ENCODE measurements at places on chromosomes 1 and 21.

GRCh38 chr1:207032528-207033017, at the start of gene C1orf116:
TSS of gene C1orf116 (minus strand) at chr1:207032756. CDS start at chr1:207027598, 5,158 bp downstream.
- DNase-seq = no peak

DNA sequence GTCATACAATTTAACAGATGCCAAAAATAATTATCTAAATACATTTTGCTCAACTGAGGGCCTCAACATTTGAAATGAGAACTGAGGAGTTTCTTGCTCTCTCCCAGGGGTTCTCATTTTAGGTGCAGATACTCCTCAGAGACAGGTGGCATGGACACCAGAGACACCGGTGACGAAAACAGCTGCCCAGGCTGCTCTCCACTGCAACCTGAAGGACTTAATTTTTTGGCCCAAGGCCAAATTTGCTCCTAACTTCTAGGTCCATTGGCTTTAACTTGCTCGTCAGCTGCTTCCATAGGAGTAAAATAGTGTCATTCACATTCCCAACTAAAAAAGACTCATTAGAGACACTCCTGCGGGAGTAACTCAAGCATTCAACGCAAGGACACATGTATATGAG, 87.0 kb downstream of the NRIP1 start:
- no peak for DNase-seq

DNA sequence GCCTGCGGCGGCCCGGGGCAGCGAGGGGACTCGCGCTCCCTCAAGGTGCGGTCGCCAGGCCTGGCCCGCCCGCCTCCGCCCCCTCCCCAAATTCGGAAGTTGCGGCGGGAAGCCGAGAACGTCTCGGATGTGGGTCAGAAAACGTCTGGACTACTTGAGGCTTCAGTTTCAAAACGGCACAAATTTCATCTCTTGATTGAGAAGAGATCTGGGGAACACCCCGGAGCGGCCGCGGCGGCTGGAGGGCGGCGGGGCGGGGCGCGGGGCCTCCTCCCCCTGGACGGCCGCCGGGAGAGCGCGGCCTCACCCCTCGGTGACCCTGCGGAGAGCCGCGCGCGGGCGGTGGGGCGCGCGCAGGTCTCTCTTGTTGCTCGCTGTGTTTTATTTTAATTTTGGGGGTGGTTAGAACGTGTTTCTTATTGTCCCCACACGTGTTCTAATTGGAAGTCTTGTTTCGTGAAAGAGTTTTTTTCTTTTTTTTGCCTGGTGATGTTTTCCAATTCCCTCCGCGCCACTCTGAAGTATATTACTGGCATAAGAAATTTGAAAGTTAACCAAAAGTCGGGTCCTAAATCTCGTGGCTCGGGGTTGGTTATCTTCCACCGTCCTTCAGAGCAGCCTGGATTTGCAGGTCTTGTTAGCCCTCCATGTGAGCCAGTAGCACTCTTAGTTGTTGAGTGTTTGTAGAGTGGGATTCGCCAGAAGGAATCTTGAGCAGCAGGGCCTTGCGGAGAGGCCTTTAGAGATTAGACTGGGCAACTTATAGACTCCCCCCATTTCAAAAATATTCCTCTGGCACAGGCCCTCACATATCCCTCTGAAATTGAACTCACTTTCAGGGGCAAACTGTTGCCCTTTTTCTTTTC, 749 bp downstream of the PCBP3 start:
- DNase-seq = peak; percentile 53

GRCh38 chr21:45699251-45699942, 55.9 kb downstream of the PCBP3 start:
- peak; percentile 34 for DNase-seq

- no peak for DNase-seq
Measured at GRCh38 chr1:234571702-234572101, 38.3 kb downstream of the IRF2BP2 start.

GRCh38 chr1:59752556-59753414, 62.0 kb upstream of the HOOK1 start:
- DNase-seq = no peak

DNA sequence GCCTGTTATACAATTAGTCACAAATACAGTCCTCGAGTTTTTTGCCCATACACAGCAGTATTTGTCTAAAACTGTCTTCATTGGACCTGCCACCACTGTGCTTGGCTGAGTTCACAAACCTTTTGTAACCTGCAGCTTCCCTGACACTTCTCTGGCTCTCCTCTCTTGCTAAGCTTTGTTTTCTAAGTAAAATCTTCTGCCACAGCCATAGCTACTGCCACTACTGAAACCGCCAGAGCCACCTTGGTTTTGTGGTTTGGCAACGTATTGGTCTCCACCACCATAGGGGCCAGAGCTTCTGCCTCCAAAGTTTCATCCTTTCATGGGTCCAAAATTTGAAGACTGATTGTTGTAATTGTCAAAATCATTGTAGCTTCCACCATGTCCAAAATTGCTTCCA, 668.2 kb upstream of the BRINP3 start:
- DNase-seq = no peak

DNA sequence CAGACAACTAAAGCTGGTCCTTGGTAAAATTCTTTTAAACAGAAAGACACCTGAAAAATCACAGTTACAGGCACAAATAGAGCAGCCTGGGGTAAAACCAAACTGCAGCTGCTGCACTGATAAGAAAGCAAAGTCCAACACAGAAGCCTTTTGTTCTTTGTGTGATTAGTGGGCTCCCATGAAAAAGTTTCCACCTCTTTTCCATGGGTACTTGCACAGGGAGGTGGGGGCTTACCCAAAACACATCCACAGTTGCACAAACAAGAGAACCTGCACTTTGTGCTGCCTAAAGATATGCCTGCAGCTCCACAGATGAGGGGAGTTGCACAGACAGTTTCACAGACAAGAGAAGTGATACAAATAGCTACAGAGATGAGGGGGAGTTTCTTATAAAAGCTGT, 106.7 kb upstream of the SLC5A9 start:
- DNase-seq = no peak

DNA sequence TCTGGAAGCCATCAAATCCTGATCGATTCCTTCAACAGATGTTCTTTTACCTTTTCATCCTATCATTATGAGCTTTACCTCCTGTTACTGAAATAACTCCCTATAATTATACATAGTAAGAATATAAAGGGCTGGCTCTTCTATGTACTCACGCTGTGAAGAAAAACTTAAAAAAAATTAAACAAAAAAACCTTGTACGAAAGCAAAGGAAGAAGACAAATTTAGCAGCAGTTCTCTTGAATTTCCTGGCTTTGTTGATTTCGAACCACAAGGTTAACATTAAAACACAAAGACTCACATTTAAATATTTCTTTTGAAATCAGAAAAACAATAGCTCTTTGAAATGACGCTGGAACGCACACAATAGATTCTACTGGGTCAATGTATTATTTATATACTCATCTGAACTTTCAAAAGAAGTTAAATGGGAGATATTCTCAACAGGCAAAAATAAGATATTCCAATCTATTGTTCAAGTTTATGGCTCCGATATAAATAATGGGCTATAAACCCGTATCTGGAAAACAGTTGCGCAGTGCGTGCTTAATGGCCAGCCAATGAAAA, 13.6 kb upstream of the SPEN start:
- DNase-seq = no peak

- DNase-seq = no peak
Measured at GRCh38 chr21:17539743-17540341, 27.0 kb downstream of the CXADR start.

DNA sequence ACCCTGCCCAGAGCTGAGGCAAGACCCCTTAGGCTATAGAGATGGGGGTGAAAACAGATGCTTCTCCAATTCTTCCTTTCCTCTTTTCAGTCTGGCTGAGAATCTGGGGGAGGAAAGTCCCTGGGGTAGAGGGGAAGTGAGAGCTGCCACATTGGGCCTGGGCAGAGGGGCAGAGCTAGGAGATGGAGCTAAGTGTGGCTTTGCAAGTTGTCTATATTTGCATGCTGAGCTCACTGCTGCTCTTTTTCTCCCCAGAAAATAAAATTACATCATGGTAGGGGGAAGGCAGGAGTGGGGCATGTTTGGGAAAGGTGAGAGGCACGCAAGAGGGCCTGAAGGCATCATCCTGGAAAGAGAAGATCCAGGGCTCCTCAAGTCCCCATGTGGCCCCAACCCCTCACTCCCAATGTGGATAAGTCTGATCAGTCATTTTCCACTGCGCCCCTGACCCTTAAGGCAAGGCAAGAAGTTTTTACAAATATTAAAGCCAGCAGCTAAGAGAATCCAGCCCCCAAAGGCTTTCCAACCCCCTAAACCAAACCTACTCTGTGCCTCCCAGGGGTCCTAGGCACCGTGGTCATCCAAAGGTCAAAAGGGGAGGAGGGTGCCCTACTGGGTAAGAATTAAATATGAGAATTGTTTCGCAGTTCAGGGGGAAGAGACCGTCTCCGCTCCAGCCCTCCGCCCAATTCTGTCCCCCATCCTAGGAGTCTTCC, 500 bp upstream of the PEA15 start:
- DNase-seq = no peak

- no peak for DNase-seq
Measured at GRCh38 chr1:180248731-180249681, 18.9 kb downstream of the LHX4 start.

GRCh38 chr1:223820515-223820858, 25.3 kb downstream of the TP53BP2 start:
- no peak for DNase-seq

GRCh38 chr1:21344750-21345443, 54.6 kb upstream of the ECE1 start:
- peak; percentile 56 for DNase-seq

DNA sequence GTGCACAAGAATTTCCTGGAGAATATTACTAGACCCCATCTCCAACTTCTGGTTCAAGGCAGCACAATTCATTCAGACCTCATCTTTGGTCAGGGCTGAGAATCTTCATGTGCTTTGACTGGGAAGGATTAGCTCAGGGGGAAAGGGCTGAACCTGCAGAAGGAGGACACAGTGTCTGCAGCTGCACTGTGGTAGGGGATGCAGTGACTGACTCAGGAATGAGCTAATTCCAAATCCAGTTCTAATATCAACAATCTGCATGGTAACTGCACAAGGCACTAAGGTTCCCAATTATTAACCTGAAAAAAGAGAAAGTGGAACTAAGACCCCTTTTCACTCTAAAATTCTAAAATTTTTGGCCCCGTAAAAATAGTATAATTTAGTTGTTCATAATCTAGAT, 31.6 kb downstream of the TTLL7 start:
- DNase-seq = no peak

DNA sequence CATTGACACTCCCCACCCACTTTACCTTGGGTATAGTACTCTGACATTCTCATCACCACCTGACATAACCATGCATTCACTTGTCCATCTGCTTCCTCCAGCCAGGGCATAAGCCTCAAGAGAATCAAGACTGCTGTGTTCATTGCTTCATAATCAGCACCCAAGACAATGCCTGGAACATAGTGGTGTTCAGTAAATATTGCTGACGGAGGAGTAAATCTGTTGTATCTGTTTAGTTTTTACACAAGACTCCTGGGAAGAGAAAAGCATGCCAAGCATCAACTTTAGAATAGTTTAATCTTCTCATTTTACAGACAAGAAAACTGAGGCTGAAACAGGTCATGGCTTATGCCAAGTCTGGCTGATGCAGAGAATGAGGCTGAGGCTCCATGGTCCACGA, 173.9 kb upstream of the DUSP10 start:
- DNase-seq = no peak

DNA sequence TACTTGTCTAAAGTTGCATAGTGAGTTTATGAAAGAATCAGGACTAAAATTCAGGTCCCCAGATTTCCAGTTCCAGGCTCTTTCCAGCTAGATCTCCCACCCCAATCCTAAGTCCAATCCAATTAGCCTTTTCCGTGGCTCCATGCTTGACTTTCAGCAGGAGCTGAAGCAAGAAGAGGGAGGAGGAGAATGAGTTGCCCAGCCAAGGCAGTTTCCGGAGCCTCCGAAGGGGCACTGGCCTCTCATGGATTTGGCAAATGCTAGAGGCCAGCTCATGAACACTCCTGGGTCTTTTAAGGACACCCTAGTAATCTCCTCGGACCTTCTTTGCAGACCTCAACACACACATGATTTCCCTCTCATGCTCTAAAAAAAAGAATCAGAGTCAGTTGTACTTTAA, 10.5 kb upstream of the LRRC52 start:
- DNase-seq = no peak

DNA sequence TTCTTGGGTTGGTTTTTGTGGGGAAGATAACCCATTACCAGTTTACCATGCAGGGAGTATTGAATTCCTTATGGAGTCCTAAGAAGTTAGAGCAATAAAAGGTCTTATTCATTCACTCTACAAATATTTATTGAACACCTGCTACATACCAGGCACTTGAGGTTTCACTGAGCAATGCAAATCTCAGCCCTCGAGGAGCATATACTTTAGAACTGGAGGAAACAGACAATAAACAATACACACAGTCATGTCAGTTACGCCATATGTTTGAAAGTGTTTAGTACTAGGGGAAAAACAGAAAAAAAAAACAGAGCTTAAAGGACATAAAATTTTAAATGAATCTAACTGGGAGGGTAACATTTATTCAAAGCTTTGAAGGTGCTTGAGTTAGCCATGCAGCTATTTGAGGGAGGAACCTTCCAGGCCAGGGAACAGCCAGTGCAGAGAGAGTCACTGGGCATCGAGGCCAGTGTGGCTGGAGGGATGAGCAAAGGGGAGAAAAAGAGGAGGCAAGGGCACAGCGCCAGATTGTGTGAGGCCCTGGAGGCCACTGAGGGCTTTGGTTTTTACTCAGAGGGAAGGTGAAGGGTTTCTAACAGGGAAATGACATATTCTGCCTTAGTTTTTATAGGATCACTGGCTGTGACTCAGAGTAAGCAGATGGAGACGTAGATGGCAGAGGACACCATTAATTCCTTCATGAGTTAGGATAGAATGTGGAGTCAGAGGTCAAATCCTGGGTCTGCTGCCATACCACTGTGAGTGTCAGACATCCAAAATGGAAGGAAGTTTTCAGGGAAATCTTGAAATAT, 32.7 kb downstream of the C1orf21 start:
- no peak for DNase-seq

DNA sequence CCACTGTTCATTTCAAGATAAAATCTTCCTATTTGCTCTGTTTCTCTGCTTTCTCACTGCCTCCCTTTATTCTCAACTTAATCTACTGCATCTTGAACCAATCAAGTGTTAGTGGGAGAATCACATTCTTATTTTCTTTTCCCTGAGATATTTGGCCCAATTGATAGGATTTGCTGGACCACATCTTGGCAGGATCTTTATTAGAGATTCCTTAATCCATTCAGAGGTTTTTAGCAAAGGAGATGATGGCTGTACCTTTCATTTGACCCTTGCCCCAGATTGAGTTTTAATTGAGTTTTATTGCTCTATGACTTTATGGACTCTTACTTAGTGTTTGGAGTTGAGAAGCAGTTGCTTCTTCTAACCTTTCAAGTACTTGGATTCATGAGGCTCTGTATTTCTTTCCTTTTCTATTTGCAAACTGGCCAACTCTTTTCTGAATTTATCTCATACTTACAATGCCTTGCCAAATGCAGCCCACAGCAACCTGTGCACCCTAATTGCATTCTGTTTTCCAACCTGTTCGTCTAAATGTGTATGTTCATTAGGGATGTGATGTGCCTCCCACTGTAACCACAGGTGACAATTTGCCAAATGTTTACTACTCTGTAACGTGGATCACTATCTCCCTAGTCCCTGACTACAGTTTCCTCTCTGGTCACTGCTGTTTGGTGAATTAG, 274.8 kb upstream of the KAZN start:
- DNase-seq = no peak

GRCh38 chr1:200969726-200970561, 53.6 kb downstream of the KIF21B start:
- DNase-seq = no peak

GRCh38 chr1:36303244-36303643, 2.9 kb upstream of the SH3D21 start:
- no peak for DNase-seq
